Stimulated activated CD8-positive, alpha-beta memory T cell treated with anti-CD3 and anti-CD28 coated beads, Interleukin-4, amount 100 ng/mL, for 48 hours (primary cell): ENCODE measurements at places on chromosomes 16 and 17.

DNA sequence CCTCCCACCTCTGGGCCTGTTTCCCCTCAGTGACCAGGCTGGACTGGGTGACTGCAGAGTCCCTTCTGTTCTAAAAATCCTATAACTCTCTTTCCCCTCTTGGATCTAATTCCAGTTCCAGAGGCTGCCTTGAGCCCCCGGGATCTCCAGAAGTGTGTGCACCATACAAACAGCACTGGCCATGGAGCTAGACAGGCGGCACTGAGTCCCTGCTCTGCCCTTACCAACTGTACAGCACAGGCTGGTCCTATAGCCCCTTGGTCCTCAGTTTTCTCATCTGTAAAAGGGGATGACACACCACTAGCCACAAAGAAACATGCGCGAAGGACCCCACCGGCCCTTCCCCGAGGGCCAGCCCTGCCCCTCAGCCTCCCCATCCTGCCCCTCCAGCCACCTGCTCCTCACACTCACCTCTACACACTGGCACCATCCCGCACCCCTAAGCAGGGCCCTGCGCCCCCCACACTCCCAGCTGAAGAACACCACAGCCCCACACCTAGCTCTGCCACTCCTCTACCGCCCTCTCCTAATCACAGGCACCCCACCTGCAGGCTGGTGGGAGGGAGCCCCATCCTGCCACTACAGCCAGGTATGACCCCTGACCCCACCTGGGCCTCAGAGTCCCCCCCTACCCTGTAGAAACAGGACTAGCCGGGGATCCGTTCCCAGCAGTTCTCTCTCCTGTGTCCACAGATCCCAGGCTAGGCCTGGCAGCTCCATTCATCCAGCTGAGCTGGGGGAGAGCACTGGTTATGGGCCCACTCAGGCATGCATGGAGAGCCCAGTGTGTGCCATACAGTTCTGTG is 913 bp upstream of the KRT16 start:
- DNase-seq, result no peak

DNA sequence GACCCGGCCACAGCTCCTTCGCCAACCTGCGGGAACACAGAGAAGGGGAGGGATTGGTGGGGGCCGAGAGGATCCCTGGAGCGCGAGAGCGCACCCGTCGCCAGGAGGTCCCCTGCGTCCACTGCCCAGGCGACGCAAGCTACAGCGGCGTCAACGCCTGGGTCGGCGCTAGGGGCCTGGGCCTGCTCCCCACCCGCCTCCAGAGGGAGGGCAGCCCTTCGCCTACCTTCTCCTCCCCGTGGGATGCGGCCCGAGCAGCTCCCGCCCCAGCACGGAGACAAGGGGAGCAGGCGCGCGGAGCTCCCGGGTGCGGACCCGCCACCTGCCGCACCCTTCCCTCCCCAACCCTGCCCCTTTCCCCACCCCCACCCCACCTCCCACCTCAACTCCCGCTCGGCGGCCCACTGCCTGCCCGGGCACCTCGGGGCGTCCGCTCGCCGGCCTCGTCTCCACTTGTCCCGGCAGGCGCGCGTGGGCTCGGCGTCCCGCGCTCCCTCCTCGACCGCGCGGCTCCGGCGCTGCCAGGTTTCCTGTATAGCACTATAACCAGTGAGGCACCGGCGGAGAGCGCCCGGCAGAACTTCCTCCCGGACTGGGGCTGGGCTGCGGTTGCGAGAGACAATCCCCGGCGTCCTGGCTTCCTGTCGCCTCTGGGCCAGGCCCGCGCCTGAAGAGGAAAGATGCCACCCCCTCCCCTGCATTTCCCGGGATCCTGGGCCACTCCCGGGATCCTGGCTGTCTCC is 119.1 kb upstream of the SMURF2 start:
- DNase-seq, result peak; percentile 62

DNA sequence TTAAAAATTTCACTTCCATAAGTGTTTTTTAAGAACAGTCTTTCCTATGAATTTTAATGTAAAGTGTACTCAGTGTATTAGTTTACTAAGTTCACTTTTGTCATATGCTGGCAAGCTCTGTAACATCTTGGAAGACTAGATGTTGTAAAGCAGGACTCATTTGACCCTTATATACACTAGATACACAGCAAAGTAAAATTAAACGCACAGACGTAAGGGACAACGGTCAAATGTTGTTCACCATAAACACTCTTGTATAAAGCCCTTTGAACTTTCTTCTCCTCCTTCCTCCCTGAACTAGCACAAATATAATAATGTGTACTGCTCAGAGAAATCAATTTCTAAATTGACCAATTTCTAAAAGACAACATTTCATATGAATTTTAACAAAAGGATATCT is 7.0 kb upstream of the GOT2 start:
- DNase-seq, result no peak

GRCh38 chr17:68993112-68993511 is 37.9 kb upstream of the ABCA8 start:
- no peak for DNase-seq

DNA sequence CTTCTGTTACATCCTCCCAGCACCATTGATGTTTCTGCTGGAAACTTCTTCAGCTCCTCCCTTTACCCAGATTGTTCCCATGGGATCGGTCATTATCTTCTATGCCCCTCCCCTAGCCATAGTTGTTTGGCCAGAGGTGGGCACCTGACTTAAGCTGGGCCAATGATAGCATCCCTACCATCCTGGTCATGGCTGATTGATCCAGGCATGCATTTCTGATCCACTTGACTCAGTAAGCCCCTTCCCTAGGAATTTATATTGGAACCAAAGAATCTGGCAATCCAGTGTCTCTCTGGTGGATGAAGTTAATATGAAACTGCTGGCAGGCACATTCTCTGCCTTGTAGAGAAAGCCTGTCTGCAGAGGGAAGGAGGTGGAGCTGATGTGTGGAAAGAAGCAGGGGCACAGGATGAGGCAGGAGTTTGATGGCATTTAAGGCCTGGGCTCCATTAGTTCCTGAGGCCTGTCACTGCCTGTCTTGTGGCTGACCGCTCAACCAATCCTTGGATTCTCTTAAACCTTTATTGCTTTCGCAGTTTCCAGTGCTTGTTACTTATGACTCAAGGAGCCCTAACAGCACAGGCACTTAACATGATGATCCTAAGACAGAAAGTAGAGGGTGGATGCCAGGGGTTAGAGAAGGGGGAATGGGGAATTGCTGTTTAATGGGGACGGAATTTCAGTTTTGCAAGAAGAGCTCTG is 152.4 kb downstream of the ABCC12 start:
- no peak for DNase-seq

GRCh38 chr17:47701608-47702007 is 7.6 kb downstream of the TBKBP1 start:
- peak; percentile 35 for DNase-seq

DNA sequence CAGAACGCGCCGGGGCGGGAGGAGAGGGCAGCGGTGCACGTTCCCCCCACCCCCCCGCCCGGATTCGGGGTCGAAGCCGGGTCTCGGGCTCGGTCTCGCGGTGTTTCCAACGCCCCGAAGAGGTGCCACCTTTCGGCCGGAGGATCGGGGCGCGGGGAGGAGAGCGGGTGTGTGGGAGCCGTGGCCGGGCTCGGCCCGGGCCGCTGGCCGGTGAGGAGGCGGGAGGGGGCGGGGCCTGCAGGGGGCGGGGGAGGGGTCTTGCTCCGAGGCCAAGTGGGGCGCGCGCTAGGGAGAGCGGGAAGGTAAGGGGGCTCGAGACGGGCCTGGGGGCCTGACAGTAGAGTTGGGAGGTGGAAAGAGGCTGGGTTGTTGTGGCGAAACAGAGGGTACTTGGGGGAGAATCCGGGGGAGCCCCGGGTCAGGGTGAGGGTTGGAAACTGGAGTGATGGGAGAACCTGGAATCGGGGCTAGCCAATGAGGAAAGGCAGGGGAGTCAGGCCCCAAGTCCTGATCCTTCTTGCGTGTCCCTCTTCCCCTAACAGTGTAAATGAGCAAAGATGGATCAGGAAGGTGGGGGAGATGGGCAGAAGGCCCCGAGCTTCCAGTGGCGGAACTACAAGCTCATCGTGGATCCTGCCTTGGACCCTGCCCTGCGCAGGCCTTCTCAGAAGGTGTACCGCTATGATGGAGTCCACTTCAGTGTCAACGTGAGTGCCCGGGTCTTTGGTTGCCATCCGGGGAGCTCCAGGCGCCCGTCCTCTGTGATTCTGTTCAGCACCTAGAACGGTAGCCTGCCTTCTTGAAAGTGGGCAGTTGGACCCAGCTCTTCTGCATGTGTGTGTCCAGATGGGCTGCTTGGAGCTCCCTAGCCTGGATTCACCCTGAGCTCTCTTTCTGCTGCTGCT is 873 bp downstream of the SETD1A start:
- no peak for DNase-seq

DNA sequence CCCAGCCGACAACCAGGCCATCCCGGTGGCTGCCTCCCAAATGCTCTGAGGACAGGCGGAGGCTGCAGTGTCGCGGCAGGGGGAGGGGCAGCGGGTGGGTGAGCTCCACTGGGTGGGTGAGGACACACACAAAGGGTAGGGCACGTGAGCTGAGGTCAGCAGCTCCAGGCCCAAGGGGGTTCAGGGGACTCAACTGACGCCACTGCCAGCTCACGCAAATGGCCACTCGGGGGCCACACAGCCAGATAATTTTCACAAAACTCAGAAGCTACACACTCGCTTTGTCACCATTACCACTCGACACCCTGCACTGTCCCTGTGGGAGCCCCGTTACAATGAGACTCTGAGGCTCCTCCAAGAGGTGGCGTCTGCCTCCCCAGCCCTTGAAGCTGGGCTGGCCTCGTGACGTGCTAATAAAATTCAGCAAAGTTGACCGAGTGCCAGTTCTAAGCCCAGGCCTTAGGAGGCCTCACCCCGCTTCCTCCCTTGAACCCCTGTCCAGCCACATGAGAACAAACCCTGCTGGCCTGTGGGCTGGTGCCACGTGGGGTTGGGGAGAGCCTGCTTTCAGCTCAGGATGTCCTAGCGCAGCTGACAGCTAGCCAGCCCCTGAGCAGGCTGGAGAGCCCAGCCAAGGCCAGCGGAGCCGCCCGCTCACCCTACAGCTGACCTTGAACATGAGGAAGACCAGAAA is 56.9 kb downstream of the RMI2 start:
- DNase-seq, result no peak

DNA sequence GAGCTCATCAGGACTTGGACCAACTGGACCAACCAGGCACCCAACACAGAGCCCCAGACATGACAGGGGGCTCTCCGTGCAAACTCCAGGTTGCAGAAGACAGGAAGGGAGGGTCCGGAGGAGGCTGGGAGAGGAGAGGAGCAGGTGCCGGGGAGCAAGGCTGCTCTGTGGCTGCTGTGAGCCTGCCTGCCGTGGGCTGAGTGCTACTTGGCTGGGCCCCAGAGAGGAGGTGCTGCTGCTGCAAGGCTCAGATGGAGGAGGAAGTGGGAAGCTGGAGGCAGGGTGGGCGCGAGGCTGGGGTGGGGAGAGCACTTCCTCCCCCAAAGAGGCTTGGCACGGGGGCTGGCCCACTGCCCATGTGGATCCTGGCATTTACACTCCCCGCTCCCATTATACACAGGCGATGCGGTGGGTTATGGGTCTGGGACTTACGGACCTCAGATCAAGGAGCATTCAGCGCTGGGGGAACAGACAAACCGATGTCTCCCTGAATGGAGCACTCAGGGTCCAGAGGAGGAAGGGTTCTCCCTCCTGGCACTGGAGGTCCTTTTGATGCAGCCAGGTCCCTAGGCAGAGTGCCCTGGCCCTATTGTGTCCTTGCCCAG is 15.9 kb downstream of the EPOP start:
- DNase-seq, result no peak
